Urinary bladder (tissue), 4 donors: ENCODE measurements at places on chromosomes 4 and X. TPM values are rescaled to one million over a fixed set of nuclear protein-coding genes. Genes with fewer than 3 reads are reported as not detected.

- DNase-seq = no peak
Observed at GRCh38 chr4:879729-880077, 52.4 kb downstream of the GAK start.

Gene PHKA2
- 14.7 TPM for polyA plus RNA-seq

Gene CORIN
- 8.6 TPM for polyA plus RNA-seq

Gene PNCK
- 73.7 TPM for polyA plus RNA-seq

DNA sequence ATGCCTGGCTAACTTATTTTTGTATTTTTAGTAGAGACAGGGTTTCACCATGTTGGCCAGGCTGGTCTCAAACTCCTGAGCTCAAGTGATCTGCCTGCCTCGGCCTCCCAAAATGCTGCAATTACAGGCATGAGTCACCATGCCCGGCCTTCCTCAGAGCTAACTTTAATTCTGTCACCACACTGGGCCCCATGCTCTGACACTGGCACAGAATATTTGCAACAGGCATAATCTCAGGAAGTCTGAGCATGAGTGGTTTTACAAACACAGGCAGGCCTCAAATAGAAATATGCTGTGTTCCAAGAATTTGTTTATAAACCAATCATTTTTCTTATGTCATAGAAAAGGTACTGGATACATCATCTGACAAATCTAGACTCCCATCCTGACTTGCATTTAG is 32.7 kb upstream of the FAM9C start:
- DNase-seq = no peak

DNA sequence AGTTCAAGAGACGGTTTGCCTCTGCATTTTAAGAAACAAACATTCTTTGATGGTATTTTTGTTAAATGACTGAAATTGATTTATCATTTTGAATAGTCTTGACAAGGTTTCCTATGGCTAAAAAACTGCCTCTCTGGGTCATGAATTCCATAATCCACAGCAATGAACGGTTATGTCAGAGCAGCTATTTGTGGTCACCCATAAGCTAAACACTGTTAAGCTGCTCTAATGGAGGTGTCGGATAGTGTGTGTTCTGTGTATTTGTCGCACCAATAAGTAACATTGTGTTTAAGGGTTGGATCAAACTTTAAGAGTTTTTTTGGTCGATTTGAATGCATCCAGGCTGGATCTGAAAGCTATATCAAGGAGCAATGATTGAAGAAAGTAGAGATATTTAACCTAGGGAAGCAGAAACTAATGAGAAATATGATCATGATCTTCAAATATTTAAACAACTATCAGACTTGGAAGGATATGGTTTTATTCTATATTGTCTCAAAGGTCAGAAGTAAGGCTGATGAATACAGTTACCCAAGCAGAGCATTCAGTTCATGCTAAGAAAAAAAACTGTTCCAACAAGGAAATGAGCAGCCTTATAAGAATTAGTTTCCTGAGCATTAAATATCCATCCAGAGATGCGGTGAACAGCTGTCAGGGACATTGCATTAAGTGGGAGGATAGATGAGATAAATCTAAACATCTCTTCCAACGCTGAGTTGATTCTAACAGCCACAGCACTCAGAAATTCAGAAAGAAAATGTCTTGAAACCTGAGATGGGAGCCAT is 232.3 kb upstream of the RPS6KA3 start:
- DNase-seq = no peak

DNA sequence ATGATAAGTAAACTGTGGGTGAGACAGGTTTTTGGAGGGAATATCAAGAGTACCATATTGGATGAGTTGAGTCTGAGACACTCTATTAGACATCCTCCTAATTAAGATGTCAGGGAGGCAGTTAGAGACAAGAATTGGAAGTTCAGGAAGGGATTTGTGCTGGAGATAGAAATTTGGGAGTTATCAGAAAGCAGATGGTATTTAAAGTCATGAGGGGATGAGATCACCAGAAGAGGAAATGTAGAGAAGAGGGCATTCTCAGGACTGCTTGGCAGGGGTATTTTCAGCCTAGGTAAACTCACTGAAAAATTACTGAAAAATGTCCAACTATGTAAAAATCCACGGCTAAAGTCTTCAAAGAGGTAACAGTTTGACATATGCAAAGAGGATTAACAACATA is 161.6 kb upstream of the PGRMC2 start:
- no peak for DNase-seq

DNA sequence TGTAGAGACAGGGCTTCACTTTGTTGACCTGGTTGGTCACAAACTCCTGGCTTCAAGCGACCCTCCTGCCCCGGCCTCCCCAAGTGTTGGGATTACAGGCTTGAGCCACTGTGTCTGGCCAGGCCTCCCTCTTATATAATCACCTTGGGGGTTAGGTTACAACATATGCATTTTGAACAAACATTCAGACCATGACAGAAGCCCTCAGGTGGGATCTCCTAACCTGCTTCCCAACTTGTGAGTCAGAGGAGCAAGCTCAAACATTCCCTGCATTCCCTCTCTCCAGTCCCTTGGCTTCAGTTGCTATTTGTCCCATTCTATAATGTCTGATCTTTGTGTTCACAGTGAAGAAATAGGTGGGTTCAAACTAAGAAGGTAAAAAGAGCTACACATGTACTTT is 76.5 kb upstream of the NRK start:
- no peak for DNase-seq

DNA sequence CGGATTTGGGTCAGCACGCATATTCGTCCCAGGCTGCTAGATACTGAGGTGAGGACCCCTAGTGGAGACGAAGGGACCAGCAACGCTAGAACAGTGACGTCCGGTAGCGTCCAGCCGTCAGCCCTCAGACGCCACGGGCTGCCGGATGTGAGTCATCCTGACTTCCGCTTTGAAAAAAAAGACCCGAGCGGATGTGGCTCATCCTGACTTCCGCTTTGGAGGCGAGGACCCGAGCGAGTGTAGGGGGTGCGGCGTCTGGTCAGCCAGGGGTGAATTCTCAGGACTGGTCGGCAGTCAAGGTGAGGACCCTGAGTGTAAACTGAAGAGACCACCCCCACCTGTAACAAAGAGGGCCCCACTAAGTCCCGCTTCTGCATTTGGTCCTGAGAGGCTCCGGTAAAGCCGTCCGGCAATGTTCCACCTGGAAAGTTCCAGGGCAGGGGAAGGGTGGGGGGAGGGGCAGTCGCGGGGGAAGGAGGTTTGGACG is at the start of gene MAGEB2:
TSS of gene MAGEB2 (plus strand) at position 207 of the 487 bp plus-strand sequence. CDS start 3,018 bp downstream, outside the sequence.
- no peak for DNase-seq

Gene GYPB
- not detected for polyA plus RNA-seq

GRCh38 chr4:80192937-80193336 is 4.4 kb upstream of the PRDM8 start:
- DNase-seq = no peak

DNA sequence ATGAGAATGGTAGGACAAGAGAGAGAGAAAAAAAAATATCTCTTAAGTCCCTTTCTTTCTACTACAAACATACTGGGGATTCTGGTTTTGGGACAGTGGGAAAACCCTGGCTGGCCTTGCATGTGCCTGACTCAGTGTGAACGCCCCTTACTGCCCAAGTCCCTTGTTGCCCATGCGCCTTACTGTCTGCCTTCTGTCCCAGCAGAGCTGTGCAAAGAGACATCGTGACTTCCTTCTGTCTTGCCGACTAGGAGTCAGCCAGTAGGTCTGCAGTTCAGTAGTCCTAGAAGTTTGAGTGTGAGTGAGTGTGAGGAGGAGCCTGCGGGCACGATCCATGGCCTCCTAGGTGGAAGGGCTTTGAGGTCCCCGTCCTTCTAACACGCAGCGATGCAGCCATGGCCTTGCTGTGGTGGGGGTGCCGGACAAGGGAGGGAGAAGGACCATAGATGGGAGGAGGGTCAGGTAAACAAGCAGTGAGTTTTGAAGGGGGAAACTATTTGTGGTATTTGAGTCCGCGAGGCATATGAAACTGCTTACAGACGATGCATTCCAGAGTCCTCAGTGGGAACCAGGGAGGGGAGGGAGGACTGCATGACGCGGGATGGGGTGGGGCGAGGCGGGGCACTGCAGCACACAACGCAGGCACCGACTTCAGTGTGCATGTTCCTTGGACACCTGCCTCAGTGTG is at the start of gene XAGE2:
TSS of gene XAGE2 (plus strand) at position 654 of the 688 bp plus-strand sequence. CDS start 994 bp downstream, outside the sequence.
- DNase-seq = no peak

DNA sequence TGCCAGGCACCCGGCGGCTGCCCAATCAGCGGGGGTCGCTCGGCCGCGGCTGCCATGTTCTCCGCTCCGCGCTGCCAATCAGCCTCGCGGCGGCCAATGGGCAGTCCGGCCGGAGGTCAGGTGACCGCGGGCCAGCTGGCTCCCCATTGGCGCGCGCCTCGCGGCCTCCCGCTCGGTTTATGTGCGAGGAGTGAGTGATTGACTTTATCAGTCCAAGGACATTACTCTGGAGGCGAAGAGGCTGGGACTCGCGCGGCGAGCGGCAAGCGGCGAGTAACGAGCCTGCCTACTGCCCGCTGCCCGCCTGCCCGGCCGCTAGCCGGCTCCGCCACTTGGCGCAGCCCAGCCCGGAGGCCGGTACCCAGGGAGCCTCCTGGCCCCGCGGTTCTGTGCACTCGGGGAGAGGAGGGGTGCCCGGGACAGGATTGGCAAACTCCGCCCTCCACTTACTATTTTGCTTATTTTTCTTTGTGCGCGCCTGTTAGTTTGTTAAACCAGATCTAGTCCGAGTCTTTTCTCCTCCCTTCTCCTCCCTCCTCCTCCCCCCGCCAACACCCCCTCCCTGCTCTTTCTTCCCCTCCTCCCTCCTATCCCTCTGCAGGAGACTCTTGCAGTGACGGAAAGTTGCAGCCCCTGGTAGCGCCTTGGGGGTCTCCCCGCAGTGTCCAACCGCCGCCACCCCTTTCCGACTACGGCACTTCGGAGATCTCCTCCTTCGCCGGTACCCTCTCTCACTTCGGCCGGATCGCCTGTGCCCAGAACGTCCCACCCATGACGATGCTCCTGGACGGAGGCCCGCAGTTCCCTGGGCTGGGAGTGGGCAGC is at the start of gene ZIC3:
TSS of gene ZIC3 (plus strand) at position 207 of the 825 bp plus-strand sequence. CDS start at position 772, 565 bp downstream.
- DNase-seq = no peak

DNA sequence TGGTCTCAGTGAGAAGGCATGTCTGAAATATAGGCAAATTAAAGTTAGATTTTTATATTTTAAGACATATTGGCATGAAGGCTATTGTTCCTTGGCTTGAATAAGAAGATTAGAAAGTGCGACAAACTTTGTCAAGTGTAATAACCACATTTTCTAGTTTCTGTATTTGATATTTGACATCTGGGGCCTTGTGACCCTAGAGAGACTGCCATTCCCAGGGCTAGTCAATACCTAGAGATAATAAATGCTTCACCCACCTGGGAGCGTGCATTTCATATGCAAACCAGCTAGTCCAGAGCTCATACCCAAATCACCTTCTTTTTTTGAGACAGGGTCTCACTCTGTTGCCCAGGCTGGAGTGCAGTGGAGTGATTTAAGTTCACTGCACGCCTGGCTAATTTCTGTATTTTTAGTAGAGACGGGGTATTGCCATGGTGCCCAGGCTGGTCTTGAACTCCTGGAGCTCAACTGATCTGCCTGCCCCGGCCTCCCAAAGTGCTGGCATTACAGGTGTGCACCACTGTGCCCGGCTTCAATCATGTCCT is 62.6 kb downstream of the COQ2 start:
- no peak for DNase-seq

GRCh38 chr4:185332575-185333464 is 62.9 kb downstream of the LRP2BP start:
- DNase-seq = no peak

DNA sequence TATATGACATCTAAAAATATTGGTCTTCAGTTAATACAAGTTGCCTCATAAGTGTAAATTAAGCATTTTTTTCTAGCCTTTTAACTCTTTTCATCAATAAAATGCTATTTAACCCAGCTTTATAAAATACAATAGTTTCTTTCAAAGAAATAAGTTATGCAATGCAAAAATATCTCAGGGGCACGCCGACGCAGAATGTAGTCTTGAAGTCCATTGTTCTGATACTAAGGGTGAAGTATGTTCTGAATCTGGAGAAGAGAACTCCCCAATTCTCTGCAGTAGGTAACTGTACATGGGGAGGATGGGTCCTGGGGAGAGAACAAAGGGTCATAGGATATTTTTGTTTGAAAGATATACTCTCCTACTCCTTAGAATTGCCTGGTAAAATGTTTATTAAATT is 256.6 kb upstream of the NDST4 start:
- DNase-seq = no peak

DNA sequence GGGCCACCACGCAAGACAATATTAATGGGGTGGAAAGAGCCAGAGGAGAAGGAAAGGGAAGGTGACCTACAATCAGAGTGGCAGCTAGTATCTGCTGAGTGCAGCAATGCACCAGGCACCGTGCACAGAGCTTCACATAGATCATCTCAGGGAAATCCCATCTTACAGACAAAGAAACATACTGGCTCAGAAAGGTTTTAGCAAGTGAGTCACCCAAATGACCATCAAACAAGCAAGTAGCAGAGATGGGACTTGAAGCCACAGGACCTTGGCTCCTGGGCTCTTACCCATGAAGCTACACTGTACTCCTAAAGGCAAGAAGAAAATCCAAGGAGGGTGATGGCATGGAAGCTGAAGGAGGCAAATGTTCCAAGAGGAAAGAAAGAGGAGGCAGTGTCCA is 6.8 kb downstream of the ANXA5 start:
- no peak for DNase-seq

DNA sequence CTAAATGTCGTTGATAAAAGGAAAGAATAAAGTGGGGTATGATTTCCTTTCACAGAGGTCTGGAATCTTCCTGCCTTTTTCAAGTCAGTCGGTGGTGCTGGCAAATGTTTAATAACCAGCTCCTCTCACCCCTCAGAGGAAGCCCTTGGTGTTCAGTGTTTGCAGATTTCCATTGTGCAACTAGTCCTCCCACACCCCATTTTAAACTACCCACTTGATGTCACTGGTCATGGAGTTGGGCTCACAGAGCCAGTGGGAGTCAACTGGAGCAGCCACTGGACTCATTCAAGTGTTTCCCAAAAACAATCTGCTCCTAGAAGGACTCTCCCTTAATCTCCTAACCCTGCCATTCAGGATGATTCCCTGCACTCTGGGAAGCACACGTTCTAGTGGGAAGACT is 149.2 kb downstream of the PTTG2 start:
- no peak for DNase-seq

DNA sequence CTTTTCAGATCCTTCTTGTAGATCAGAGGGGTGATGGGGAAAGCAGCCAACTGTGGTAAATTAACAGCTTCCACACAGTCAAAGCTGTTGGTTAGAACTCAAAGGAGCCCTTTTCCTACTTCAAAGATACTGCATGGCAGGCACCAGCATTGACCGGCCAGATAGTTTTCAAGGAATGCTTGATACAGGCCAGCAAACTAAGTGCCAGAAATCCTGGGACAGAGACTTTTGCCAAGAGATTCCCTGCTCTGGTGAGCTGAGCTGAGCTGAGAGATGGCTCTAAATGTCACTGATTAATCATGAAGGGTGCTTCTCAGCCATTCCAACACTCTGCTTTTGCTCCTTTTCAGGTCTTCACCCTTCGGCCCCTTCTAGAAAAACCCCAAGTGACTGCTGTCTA is 131.6 kb upstream of the MED14 start:
- DNase-seq = no peak

- no peak for DNase-seq
Observed at GRCh38 chr4:49000806-49001205, 14.7 kb downstream of the CWH43 start.

GRCh38 chr4:107774681-107775080 is 50.1 kb upstream of the SGMS2 start:
- no peak for DNase-seq

- DNase-seq = no peak
Observed at GRCh38 chr4:97073194-97073593, 1070.1 kb downstream of the STPG2 start.
